ENCODE measurements at places on chromosomes 4 and X.
A peak's percentile ranks its signal among the peaks of the same experiment; 100 is the strongest.

- no peak for DNase-seq
Measured at GRCh38 chr4:136918772-136919171, 613.5 kb downstream of the PCDH18 start.

DNA sequence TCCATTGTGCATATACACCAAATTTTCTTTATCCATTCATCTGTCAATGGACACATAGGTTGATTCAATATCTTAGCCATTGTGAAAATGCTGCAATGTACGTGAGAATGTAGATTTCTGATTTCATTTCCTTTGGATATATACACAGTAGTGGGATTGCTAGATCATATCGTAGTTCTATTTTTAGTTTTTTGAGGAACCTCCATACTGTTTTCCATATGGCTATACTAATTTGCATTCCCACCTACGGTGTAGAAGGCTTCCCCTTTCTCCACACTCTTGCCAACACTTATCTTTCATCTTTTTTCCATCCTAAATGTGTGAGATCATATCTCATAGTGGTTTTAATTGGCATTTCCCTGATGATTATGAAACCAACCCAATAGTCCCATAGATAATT is 43.4 kb downstream of the ING2 start:
- no peak for DNase-seq

DNA sequence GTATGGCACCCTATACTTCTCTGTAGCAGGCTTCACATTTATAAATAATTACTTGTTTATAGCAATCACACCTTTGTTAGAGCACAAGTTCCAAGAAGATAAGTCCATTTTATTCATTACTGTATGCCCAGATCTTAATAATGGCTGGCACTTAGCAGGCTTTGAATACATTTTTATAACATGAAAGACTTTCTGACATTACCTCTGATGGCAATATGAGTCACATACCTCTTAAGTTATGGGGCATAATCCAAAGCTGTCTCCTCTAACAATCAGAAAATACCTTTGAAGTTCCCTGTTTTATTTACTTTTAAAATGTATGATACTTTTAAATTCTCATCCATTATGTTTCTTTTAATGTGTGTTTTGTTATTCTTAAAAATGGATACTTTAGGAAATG is 12.2 kb downstream of the SCRG1 start:
- DNase-seq: no peak

GRCh38 chrX:72308566-72309296 is 3.0 kb upstream of the CITED1 start:
- DNase-seq: peak; percentile 65
